ENCODE measurements at places on chromosomes 3 and 15.

DNA sequence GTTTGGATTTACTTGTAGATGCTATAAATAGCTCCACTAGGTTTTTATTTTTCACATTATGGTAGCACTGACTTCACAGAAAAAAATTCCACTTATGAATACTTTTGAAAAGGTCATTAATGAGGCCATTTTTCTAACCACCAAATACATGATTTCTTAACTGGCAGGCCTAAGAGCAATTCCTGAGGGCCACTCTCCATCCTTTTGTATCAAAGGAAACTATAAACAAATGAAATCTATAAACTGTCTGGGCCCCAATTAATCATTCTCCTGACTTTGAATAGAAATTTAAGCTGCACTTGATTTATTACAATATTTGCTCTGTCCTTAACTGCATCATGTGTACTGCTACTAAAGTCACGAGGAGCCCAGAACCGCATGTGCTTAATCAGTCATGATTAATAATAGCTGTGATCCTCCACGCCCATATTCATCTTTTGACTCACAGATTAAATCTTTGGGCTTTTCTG is 25.1 kb upstream of the MTMR10 start:
- no peak for DNase-seq

DNA sequence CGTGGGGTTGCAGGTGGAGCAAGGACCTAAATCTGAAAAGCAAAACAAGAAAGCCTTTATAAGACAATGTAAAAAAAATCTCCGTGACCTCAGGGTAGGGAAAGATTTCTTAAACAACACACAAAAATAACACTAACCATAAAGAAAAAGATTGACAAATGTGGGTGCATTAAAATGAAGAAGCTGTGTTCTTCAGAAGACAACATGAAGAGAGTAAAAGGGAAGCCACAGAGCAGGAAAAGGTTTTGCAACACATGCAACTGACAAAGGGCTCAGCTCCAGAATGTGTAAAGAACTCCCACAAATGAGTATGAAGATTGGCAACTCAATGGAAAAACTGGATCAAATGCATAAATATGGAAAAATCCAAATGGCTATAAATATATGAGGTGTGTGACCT is 74.2 kb downstream of the MAGEF1 start:
- DNase-seq, result no peak

DNA sequence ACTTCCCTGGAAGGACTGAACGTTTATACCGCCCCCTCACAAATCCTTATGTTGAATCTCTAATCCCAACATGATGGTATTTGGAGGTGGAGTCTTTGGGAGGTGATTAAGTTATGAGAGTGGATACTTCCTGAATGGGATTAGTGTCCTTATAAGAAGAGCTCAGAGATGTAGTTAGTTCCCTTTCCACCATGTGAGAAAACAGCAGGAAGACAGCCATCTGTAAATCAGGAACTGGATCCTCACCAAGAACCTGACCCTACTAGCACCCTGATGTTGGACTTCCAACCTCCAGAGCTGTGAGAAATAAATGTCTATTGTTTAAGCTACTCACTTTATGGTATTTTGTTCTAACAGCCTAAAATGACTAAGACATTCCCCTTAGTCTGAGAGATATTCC is 33.3 kb upstream of the SACM1L start:
- no peak for DNase-seq

DNA sequence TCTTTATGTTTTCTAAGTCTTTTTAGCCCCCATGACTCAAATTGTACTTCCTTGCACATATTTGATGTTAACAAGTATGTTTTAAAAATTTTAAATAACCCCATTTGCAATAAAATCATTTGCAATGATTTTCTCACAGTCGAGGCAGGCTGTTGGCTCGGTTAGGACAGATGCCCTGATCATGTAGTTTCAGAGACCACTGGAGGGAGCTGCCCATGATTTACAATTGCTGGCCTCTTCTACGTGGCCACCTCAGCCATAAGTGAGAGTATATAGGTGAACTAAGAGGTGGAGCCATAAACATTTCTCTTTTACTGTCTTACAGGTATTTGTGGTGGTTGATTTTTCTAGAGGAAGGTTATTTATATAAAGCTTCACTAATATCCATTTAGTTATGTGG is 1.7 kb downstream of the DTWD1 start:
- no peak for DNase-seq

- no peak for DNase-seq
Measured at GRCh38 chr15:70281261-70281810, 183.6 kb upstream of the TLE3 start.

- peak; percentile 62 for DNase-seq
Measured at GRCh38 chr3:131502530-131503319, at the start of gene MRPL3. MRPL3 (minus strand) TSS chr3:131502971; CDS start chr3:131502821, 150 bp downstream.

GRCh38 chr3:112585782-112586181 is 23.9 kb downstream of the SLC35A5 start:
- DNase-seq, result no peak

GRCh38 chr3:52090933-52091468 is 34.6 kb upstream of the DUSP7 start:
- DNase-seq, result no peak

DNA sequence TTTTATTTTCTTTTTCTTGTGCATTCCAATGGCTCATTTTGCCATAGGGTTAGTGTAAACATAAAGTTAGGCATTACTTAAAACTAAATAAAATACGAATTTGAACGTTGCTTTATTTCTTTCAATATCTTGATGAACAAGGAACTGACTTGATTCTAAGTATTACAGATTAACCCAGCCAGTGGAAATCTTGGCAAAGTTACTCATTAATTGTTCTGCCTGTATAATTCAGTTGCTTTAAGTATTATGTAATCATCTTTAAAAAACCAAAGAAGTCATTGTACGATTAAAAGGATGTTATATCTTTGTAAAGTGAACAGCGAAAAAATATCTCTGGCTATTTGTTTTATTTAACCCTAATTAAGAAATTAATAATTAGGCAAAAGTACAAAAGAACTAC is 737.9 kb upstream of the BCHE start:
- no peak for DNase-seq

DNA sequence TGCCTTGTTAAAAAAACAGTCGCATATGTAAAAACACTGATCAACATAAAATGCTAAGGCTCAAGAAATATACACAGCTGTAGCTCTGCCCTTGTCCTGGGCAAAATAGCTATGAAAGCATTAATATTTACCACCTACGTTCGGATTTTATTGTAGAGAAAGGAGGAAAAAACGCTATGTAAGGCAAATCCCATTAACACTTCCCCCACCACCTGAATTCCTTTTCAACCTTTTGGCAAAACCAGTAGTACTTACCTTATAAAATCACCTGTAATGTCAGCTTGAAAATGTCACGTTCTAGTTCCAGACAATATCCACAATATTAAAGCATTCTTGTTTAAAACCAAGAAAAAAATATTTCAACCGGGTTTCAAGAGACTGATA is 3.6 kb downstream of the TRA2B start:
- no peak for DNase-seq

- DNase-seq, result no peak
Measured at GRCh38 chr3:175381685-175382084, 522.6 kb downstream of the NAALADL2 start.

- DNase-seq, result no peak
Measured at GRCh38 chr3:141797819-141798447, 34.7 kb downstream of the GRK7 start.

DNA sequence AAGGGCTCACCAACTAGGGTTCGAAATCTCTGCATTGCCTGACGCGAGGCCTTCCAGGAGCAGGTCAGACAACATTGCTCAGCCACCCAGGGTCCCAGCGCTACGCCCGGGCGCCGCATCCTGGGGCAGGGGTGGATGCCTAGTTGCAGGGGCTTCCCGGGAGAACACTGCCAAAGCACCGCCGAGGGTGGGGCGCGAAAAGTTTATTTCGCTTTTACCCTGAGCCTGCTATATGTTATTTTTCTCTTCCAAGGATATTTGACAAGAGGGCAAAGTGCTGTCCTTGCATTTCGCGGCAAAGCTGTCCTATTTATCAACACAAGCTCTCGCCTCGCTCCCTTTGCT is 549 bp upstream of the SOX14 start:
- DNase-seq, result no peak

DNA sequence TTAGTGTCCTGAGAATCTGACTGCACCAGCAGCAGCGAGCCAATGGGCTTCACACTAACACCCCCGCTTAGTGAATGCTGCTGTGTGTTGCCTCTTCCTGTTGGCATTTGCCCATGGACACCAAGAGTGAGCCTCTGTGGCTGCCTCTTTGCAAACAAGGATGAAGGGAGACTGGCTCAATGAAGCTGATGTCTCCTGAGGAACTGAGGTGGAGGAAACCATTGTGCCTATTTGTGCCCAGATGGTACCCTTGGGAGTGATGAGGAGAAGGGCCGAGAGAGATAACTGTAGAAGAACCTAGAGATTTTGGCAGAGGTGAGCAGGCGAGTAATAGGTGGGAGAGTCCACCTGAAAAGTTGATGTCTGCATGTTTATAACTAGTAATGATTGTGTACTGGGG is 51.2 kb downstream of the IL20RB start:
- DNase-seq, result no peak

DNA sequence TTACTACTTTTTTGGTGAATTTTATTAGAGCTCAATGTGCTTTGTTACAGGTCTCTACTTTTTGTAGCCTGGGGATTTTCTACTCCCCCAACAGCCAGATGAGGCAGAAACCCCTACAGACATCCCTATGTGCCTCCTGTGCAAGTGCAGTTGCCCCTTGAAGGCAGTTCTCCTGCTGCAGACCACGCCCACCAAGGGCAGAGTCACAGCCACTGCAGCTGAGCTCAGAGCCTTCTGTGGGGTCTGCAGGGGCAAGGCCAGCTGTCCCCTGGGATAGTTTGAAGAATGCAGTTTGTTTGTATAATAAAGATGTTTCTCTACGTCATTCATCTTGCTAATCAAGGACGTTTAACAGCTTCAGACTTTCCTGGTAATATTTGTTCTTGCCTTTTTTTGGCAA is 76.8 kb downstream of the NPAP1 start:
- DNase-seq, result no peak

DNA sequence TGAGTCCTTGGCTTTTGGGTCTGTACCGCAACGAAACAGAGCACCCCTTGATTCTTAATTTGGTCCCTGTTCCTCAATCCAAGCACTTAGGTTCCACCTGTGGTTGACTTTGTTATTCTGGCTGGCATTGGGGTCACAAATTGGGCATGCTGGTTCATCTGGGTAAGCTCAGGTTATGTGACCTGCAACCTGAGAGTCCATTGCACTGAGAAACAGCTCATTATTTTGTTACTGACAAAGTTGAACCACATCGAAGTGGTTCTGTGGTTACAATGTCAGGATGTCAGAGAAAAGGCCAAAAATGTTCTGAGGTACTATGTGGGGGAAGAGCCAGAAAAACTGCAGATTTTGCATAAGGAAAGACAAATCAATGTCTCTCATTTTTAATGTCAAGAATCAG is 74.2 kb downstream of the ZNF621 start:
- DNase-seq, result no peak

DNA sequence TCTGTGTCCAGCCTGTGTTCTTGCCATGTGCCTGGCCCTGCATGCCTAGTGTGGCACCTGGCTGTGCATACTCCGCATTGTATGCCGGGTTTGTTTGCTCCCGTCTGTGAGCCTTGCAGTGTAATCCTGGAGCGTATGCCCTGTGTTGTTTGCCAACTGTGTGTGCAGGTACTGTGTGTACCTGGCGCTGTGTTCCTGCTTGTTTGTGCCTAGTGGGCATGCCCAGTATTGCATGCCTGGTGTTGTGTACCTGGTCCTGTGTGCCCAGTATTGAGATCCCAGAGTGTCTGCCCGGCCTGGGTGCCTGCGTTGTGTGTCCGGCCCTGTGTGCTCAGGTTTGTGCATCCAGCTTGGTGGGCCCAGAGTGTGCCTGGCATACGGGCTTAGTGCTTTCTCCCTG is 54.5 kb upstream of the CHRNA7 start:
- no peak for DNase-seq

- DNase-seq, result no peak
Measured at GRCh38 chr15:66139591-66140207, 113.9 kb downstream of the MEGF11 start.

GRCh38 chr3:55294557-55294956 is 192.5 kb downstream of the WNT5A start:
- DNase-seq, result no peak

DNA sequence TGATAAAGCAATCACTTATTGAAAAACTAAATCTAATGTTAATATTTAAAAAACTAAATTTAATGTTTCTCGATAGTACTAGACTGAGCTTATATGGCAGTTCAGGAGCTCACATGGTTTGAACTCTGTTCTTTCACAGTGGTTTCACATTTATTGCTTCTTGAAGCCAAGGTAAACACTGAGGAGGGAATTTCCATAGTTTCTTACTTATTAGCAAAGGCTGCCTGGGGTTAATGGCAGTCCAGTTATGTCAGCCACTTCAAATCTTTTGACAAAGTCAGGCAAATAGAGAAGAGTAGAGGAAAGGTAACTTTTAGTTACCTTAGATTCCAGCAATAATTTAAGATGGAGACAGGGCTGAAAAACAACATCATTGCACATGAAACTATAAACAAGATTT is 831.5 kb downstream of the ROBO2 start:
- DNase-seq, result no peak

GRCh38 chr3:57783186-57784088 is 27.3 kb downstream of the SLMAP start:
- DNase-seq, result no peak
